ENCODE measurements at places on chromosomes 2 and 18. TPM values are rescaled to one million over a fixed set of nuclear protein-coding genes. Genes with fewer than 3 reads are reported as not detected.
A peak's percentile ranks its signal among the peaks of the same experiment; 100 is the strongest.

- no peak for DNase-seq
These were observed 272.7 kb downstream of the CD226 start for GRCh38 chr18:69674966-69675365.

GRCh38 chr2:128037649-128038048 lies 9.8 kb upstream of the SAP130 start:
- peak; percentile 56 for DNase-seq

DNA sequence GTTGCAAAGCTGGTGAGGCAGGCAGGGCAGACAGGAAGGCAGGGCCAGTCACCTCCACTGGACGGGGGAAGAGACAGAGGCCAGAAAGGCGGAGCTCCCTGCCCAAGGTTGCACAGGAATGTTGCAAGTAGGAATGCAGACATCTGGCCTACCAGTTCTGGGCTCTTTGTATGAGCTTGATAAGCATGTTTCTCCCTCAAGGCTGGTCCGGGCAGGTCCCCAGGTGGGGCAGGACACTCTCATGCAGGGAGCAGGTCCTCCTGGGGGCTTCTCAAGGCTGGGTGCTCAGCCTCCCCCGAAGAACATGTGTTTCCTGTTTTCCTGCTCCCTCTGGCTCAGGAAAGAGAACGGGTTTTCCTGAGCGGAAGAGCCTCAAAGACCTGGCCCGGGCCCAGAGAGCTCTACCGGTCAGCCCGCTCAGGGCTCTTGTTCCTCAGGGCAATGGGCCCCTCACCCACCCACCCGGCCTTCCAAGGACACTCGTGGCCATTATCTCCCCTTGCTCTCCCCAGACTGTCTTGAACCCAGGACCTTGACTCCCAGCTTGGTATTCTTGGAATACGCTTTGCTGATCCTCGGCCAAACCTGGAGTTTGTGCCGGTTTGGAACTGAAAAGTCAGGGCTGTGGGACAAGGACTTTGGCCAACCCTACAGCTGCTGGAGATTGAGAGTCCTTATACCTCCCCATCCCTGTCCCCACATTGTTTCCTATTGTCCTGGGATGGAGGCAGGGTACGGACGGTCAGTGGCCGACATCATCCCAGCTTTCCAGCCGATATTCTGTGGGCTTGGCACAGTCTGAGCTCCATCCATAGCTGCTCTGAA lies 87.7 kb upstream of the HAAO start:
- DNase-seq: no peak

DNA sequence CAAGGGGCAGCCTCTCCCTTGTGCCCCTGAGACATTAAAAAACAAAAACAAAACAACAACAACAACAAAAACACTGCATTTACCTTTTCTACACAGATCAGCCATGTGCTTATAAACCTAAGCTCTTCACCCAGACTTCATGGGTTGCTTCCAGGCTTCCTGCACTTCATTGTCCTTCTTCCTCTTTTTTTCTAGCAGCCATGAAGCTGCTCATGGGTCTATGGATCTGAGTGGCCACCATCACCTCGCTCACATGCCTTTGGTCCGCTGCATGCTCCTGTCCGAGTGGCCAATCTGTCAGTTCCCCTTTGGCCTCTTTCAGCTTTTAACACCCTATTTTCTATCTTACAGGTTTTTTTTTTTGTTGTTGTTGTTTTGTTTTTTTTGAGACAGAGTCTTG lies 9.0 kb upstream of the TET3 start:
- no peak for DNase-seq

GRCh38 chr2:188766471-188766856 lies 207.7 kb upstream of the COL3A1 start:
- no peak for DNase-seq

L3MBTL4 gene
- total RNA-seq: 2.4 TPM

PAIP2B gene
- 31.3 TPM for total RNA-seq

DNA sequence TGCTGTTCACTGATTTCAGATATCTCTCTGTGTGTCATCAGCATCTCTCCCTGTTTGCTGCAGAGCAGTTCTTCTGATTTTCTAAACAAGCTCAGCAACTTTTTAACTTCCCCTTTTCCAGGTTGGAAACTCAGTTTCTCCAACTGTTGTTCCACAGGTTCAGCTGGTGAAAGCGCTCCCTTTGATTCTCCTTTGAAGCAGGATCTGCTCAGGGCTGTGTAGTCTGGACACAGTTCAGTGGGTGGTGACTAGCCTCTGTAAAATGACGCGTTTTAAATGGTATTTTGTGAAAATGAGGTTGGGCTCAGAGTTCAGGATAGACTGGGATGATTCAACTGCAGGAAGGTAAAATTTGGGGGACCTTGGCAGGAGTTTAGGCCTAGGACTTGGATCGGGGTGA lies 106.3 kb downstream of the TRIM43 start:
- DNase-seq: no peak

DNA sequence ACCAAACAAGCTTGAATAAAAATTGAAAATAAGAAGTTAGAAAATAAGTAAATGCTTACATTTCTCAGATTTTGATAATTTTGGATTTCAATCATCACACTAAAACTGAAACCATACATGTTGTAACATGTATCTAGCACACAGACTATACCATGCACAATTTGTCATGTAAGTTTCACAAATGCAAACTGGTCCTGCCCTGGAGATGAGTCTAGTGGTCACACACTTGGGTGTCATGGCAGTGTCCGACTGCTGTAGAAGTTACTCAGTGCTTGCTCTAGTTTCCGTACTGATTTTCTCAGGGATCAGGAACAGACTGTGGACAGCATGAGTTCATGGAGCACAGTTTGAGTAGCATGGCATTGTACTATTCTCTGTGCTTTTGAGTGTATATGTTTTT lies 182.9 kb upstream of the RMP24 start:
- no peak for DNase-seq

- DNase-seq: no peak
These were observed 100.6 kb upstream of the ITGA4 start for GRCh38 chr2:181356526-181357130.

SP5 gene
- not detected for total RNA-seq
